Hematopoietic multipotent progenitor cell treated with erythropoietin and hydrocortisone succinate and interleukin-3 and kit ligand, for 8 days (in vitro differentiated cells): ENCODE measurements at places on chromosomes 5 and 9.

DNA sequence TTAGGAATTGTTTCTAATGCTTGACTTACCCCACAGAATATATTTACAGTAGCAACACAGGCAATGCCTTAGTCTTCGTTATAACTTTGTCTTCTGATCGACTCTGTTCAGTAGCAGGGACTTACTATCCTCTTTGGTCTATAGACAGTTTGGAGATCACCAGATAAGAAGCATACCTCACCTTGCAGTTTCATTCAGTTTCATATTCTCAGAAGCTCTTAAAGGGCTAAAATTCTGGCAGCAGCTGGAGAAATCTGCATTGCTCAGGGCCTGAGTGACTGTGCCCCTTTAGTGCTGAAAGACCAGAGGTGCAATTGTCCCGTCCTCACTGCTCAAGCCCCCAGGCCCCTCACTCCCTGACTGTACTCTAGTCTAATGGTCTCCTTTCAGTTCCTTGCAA is 26.0 kb downstream of the ZBTB43 start:
- no peak for DNase-seq

DNA sequence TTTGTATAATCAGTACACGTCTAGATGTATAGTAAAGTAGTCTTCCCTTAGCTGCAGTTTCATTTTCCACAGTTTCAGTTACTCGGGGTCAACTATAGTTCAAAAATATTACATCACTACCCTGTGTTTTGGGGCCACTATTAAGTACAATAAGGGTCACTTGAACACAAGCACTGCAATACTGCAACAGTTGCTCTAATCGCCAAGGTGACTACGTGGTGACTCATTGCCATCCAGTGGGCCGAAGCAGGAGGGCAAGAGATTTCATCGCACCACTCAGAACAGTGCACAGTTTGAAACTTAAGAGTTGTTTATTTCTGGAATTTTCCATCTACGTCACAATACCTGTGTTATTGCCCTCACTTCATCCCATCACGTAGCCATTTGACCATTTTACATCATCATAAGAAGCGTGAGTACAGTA is at the start of gene ARL14EPL:
TSS of gene ARL14EPL (plus strand) at position 379 of the 424 bp plus-strand sequence. CDS start 18,994 bp downstream, outside the sequence.
- no peak for DNase-seq

DNA sequence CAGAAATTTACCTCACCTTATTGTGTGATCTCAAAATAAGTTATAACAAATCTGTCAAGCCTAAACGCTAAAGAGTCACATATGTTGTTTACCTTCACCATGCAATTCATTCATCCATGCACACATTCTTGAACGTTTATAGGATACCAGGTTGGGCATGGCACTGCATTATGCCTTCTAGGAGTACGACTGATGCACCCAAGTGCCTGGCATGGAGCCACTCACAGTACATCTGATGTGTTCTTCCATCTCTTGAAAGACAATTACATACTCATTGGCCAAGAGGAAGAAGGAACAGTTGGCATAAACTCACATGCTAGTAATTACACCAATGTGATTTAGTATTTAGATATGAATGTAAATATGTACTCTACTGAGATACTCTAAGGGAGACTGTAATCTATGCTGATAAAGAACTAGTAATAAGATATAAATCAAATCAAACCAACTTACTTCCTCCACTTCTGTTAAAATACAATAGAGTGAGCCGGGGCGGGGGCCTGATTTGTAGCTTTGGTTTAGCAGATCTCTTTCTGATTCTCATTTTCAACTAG is 90.7 kb downstream of the LPAR1 start:
- DNase-seq = no peak

DNA sequence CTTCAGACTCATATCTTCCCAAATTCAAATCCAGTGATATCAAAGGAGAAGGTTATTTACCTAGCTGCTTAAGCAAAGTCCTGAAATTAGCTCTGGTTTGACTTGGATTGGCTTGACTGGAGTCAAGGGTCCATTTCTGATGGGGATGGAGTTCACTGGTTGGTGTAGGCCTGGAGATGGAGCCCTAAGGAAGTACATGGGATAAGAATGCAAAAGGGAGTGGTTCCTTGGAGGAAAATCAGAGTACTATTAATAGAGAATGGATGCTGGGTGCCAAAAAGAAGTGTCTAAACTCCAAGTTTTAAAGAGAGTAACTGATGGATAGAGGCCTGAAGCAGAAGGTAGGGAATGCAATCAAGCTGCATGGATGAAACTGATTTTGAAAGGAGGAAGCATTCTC is 13.8 kb downstream of the TXNDC8 start:
- DNase-seq = no peak

- DNase-seq = no peak
Measured at GRCh38 chr9:137924169-137924568, 46.6 kb downstream of the CACNA1B start.
